ENCODE measurements at places on chromosomes 2 and 18.

DNA sequence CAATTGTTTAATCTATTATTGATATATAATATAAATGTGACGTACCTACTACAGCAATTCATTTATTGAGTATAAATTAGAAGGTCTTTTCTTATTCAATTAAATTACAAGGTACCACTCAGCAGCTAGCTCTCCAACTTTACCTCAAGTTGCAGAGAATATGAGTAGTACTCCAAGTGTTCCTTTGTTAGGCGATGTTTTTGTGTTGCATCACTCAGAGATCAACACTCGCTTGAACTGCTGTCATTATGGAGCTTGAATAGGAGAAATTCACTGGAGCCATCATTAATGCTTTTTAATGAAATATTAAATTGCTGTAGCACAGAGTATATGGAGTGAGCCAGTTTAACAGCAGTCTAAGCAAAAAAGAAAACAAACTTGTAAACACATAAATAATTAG lies 320.0 kb downstream of the FSIP2 start:
- DNase-seq = no peak

GRCh38 chr2:241002275-241003046 lies 4.0 kb downstream of the SNED1 start:
- no peak for DNase-seq

- no peak for DNase-seq
Observed at GRCh38 chr2:159229476-159230144, 56.9 kb downstream of the WDSUB1 start.

DNA sequence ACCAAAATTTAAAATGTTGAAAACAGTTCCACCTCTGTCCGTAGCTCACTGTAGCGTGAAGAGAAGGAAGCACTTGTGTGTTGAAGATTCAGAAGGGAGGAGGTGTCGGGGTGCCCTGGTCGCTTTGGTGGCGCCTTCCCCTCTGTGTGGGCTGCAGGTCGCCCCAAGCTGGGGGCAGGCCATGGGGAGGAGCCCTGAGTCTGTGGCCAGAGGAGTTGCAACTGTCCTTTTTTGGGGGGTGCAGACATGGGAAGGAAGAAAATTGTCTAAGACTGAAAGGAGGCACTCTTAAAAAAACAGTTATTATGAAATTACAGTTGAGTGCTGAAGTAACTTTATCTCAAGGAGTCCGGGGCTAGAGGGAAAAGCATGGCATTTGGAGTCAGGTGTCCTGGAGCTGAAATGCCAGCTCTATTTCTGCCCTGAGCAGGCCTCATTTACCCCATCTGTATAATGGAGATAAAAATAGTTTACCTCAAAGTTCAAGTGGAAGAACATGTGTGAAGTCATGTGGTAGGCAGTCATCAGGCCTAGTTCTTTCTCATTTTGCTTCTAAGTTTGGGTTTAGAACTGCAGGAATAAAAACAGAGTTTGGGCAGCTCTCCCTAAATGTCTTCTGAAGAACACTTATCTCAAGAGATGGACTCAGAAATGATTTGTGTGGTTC lies 82.1 kb downstream of the RNF144A start:
- no peak for DNase-seq

- no peak for DNase-seq
Observed at GRCh38 chr2:14543284-14543683, 89.2 kb upstream of the LRATD1 start.

GRCh38 chr2:7102826-7103225 lies 185.6 kb downstream of the RNF144A start:
- no peak for DNase-seq

- DNase-seq = peak; percentile 22
Observed at GRCh38 chr2:203650860-203651613, 55.4 kb upstream of the CD28 start.

DNA sequence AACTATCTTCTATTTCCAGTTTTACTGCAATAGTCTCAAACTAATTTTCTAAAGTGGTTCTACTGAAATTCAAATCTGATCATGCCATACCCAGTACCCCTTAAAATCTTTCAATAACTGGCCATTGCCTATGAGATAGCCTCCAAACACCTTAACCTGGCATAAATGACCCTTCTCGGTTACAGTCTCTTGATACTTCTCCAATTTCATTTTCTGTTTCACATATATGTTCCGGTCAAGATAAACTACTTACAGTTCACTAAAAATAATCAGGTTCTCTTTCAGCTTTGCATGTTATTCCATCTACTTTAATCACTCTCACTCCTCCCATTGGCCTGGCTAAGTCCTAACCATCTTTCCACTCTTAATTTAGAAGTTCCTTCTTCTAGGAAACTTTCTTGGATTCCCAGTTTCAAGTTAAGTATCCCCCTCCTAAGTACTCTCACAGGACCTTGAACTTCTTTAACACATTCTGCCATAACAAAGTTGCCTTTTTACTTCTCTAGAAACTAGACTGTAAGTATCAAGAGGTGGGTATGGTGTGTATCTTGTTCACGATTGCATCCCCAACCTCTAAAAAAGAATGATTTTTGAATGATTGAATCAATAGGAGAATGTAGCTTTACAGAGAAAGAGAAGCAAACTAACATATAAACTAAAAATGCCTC lies 110.2 kb upstream of the RBBP8 start:
- DNase-seq = no peak

- no peak for DNase-seq
Observed at GRCh38 chr2:174630107-174630506, 32.5 kb upstream of the WIPF1 start.

DNA sequence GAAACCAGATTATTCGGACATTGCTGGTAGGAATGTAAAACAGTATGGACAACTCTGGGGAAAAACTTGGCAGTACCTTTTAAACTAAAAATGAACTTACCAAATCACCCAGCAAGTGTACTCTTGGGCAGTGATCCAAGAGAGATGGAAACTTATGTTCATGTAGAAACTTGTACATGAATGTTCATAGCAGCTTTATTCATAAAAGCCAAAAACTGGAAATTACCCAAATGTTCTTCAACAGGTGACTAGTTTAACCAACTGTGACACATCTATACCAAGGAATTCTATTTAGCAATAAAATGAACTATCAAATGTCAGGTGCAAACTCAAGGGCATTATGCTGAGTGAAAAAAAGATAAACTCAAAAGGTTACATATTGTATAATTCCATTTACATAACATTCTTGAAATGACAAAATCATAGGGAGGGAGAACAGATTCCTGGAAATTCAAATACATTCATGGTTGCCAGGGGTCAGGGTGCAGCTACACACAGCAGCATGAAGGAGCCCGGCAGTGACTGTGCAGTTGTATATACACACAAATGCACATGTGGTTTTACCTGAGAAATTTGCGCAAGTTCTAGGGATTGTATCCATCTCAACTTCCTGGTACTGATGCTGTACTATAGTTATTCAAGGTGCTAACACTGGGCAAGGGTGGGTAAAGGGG lies 3.5 kb upstream of the RNU4ATAC start:
- no peak for DNase-seq

DNA sequence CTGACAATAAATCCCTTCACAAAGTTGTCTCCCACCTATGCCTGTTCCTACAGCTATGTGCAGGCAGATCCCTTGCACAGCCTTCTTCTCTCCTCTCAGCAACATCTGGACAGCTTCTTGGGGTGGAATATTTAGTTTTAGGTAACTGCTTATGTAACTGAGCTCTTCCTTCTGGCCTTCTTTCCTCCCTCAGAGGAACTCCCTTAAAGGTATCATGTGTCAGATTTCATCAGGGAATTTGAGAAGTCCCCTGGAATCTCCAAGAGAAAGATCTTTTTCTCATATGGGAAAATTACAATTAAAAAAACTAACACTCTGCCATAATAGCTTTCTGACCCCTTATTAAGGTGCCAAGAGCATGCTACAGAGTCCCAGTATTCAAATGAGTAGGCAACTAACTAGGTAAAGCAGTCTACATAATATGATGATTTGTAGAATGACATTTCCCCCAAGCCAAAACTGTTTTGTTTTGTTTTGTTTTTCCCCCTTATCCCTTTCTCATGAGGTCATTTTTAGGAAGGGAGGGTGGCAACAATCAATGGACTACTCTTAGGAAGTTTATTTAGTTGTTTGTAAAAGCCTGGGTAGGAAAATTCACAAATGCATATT lies 2.4 kb downstream of the TMEM200C start:
- no peak for DNase-seq

DNA sequence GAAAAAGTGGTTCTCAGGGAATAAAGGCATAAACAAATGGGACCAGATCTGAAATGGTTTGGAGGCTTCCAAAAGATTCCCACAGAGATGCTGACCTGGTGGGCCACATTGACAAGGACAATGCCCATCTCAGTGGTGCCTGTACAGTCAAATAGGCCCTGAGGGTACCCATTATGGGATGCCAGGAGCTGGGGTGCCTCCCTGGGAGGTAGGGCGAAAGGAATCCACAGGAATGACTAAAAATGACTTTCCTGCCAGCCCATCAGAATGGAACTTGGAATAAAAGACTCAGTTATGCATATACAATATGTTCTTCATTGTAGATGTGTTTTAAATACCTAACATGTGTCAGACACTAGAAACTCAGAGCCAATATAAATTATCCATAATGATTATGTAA lies 248.5 kb downstream of the RNF144A start:
- no peak for DNase-seq
